ENCODE measurements at places on chromosomes 1 and 21.

DNA sequence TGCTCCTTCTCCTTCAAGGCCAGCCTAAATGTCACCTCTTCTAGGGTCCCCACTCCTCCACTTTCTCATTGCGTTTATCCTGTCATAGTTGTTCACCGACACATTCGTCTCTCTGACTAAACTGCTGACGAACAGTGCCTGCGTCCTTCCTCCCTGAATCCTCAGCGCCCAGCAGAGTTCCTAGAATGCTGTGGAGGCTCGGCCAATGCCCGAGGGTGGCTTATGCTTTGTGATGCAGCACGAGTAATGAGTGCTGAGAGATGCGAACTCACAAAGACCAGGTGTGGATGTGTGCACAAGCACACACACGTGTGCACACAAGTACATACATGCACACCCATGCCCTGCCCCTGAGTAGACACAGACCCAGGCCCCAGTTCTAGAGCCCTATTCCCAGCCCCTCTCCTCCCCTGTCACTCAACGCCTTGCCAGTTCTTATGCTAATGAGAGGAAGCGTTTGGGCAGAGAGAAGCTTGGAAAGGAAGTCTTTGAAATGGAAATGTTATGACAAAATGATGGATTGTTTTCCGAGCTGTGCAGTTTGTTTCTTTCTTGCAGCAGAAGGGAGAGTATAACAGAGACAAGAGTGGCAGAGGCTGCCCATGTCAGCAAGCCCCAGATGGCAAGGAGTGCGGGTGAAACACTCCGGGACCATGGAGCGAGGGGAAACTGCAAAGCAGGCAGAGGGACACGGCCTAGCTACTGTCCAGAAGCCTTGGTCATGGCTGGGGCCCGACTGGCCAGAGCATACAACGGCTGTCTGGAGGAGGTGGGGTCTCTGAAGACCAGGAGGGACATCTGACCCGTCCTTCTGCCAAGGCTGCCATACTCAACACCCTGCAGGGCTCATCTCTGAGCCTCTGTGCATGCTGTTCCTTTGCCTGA is 24.2 kb downstream of the KCNA10 start:
- DNase-seq: peak; percentile 27

DNA sequence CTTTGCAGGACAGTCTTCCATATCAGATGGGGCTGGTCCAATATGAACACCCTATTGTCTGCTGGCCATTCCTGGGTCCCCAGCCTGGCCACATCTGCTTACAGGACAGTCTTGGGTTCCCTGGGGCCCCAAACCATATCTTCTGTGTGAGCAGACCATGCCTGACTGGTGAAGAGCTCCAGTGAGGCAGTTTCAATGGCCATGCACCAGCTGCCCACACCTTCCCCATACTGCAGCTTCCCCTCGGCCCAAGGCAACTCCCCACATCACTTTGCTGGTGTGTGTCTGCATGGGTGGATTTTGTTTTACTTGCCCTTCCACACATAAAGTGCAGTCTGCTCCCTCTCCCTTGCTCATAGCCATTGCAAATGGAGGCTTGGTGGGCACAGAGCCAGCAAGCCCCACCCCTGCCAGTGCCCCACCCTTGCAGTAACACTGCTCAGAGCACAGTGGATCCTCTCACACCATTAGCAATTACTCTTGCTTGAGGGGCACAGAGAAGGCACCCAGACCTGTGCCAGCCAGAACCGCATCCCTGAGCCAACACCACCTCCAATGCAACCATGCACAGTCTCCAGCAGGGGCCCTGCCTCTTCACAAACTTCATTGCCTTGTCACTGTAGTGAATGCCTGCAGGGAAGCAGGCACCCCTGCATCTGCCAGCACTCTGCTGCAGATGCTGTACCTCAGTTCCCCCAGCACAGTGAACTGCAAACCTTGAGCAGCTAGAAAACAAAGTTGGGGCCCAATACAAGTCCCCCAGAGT is 474.5 kb upstream of the BEND5 start:
- no peak for DNase-seq

- DNase-seq: peak; percentile 97
Measured at GRCh38 chr21:39349211-39350093, 564 bp upstream of the HMGN1 start.

GRCh38 chr1:192691041-192691440 is 55.1 kb downstream of the RGS13 start:
- no peak for DNase-seq

GRCh38 chr1:88647249-88647645 is 36.8 kb upstream of the PKN2 start:
- no peak for DNase-seq

DNA sequence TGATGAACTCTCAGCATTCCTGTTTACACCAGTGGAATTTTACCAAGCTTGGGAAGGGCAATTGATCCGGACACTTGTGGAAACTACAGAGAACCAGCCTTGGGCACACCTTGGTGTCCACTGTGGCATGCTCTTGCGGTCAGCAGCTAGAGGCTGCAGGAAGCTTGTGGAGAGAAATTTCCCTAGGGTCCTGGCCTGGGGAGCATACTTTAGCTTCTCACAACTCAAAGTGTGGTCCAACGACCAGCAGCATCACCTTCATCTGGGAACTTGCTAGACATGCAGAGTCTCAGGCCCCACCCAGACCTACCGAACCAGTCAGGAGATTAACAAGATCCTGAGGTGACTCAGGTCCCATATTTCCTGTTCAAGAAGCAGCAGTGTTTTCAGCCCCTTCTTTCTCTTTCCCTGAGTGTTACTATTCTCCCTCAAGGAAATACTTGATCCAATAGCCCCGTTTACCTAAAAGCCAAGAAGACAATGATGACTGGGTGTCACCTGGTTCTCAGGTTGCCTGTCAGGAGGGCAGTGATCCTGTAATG is 55.7 kb upstream of the KCNE2 start:
- no peak for DNase-seq

- DNase-seq: no peak
Measured at GRCh38 chr1:237041795-237042525, at the start of gene RYR2. TSS of gene RYR2 (plus strand) at chr1:237042184. CDS start at chr1:237042522, 338 bp downstream.

GRCh38 chr1:39409055-39409816 is 82.2 kb upstream of the BMP8A start:
- peak; percentile 23 for DNase-seq

DNA sequence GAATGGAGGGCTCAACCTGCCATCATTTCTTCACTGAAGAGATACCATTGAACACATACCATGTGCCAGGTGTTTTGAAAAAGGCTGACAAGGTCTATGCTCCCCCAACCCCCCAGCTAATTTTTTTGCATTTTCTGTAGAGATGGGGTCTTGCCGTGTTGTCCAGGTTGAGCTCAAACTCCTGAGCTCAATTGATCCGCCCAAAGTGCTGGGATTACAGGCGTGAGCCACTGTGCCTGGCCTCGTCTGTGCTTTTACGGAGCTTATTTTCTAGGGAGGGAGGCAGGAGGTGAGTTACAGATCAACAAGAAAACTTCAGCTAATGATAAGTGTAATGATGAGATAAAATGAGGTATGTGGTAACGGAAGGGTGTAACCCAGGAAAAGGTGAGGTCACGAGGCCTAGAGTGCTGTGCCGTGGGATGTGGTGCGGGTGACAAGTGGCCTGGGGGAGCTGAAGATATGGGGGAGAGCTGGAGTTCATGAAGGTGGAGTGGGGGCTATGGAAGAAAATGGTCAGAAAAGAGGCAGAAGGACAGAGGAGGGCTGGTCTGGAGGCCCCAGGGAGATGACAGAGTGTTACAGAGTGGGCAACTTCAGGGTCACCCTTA is 28.2 kb downstream of the FAAH start:
- no peak for DNase-seq

DNA sequence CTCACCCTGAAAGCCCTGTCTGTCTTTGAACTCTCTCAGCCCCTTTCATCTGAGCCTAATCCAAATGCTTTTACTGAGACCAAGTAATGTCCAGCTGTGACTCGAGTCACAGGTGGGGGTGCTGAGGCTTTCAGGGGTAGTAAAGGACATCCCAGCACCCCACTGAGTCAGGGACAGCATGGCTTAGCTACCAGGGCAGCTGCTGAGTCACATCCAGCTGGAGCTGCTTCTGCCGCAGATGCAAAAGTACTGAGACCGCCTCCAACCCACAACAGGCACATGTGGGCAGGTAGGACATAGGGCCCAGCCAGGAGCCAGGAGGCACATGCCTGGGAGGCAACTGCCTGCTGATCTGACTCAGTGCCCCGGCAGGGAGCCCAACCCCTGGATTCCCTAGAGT is 6.7 kb upstream of the VSIG8 start:
- DNase-seq: no peak

- no peak for DNase-seq
Measured at GRCh38 chr1:217040711-217041455, 317.7 kb upstream of the ESRRG start.

- DNase-seq: no peak
Measured at GRCh38 chr1:150804671-150805070, 3.4 kb downstream of the CTSK start.

DNA sequence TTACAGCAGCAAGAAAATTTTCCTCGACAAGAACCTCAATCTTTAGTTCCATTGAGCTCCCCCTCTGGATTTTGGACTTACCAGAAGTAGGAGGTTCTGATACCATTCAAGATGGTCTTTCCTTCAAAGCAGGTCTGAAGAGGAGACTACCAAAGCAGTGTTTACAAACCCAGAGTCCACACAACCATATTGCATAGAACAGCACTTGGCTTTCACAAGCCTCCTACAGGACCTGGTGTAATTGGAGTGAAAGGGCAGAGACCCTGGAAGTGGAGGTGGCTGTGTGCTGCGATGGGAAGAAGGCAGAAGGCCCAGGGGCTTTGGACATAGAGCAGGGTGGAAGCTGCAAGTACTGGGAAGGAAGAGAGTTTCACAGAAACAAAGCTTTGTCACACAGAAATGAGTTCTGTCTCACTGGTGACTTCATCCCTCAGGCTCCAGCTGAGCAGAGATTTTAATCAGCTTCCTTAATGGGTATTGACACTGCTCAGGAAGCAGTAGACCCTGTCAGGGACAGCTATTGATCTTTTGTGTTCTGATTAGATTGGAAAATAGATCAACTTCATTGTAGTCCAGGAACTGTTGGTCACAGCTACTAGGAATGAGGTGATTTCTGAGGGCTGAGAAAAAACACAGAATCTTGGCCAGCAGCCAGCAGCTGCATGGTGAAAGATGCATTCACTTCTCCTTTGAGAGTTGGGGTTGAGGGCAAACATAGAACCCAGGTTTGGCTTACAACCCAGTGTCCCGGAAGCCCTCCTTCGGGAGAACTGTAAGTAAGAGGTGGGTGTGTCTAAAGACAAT is 124.0 kb downstream of the SYT2 start:
- no peak for DNase-seq

DNA sequence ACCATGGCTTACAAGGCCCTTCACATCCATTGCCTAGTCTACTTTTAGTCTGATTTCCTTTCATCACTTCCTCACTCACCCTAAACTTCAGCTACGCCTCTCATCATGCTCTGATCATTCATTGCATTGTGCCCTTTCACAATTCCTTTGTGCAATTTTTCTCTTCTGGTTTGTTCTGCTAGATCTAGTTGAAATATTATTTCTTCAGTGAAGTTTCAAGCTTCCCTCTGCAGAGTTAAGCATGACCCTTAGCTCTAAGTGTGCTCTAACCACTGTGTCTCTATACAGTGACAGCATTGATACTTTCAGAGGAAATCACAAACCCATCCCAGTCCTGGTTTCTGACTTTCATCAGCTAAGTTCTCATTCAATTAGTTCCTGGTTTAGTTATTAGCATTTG is 166.1 kb downstream of the PLA2G4A start:
- DNase-seq: no peak

- no peak for DNase-seq
Measured at GRCh38 chr1:26704629-26705028, 8.8 kb downstream of the ARID1A start.

DNA sequence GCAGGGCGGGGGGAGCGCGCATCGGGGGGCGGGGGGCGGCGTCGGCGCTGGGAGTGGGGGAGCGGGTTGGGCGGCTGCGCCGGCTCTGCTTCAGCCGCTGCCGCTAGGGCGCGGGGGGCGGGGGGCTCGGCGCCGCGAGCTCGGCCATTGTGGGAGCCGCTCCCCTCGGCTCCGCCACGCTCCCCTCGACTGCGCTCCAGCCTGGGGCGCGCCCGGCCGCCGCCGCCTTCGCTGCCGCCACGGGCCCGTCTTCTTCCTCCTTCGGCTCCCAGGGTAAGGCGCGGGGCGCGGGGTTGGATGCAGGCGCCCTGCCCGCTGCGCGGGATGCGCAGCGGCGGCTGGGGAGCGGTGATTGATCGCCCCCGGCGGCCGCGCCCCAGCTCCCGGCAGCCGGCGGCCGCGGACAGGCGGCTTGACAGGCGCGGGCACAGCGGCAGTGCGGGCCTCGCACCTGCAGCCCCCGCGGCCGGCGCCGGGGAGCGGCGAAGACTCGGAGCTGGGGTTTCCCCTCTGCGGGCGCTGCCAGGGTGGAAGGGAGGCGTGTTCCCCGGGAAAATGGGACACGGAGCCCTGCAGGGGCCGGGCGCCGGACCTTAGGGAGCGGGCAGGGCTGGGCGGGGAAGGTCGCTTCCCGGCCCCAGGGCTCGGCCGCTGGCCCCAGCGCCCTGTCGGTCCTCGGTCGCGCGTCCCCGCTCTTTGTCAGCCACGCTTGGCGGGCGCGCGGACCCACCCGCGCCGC is 55.3 kb downstream of the NDUFS5 start:
- no peak for DNase-seq

DNA sequence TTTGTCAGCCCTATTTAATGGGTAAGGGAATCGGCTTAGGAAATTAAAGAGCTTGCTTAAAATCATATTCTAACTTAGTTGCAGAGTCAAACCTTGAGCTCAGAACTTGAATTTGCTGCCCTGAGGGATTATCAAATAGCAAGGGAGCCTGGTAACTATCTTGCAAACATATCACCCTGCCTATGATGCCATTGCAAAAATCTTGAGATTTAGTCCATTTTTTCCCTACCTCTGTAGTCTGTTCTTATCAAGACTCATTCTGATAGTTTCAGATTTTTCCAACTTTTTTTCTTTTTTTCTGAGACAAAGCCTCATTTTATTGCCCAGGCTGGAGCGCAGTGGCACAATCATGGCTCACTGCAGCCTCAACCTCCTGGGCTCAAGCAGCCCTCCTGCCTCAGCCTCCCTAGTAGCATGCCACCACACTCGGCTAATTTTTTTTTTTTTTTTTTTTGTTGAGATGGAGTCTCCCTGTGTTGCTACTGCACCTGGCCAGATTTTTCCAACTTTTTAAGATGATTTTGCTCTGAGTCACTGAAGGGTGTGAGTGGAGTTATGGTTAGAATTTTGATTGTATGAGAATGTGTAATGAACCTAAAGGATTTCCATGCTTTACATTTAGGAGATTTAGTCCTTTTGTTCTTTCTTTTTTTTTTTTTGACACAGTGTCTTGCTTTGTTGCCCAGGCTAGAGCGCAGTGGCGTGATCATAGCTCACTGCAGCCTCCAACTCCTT is 12.2 kb downstream of the SARS1 start:
- no peak for DNase-seq

DNA sequence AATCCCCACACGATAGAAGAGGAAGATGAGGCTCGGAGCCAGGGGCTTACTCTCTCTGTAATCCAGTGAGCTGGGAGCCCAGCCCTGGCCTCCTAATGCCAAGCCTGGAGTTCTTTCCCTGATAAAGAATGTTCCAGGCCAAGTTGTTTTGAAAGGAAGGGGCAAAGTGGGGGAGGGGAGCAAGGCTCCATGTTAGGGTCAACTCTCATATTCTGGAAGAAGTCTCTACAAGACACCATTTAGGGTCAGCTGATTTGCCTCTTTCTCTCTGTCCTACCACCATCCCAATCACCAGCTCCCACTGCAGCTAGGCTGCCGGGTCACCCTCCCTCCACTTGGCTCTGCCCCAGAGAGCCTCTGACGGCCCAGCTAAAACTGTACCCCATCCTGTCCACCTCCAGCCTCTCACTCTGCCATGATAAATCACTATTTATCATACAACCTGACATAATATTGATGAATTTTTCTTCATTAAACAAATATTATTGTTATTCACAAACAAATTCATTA is 95.0 kb downstream of the GLIS1 start:
- DNase-seq: peak; percentile 56

Measured in posterior cingulate gyrus (tissue), 11 donors.